ENCODE measurements at places on chromosomes 2 and 18.

GRCh38 chr2:64793701-64794100 lies 140.0 kb upstream of the SERTAD2 start:
- no peak for DNase-seq

- no peak for DNase-seq
Observed at GRCh38 chr2:229673676-229674075, 40.7 kb downstream of the DNER start.

- no peak for DNase-seq
Observed at GRCh38 chr2:767440-767839, 90.2 kb upstream of the TMEM18 start.

DNA sequence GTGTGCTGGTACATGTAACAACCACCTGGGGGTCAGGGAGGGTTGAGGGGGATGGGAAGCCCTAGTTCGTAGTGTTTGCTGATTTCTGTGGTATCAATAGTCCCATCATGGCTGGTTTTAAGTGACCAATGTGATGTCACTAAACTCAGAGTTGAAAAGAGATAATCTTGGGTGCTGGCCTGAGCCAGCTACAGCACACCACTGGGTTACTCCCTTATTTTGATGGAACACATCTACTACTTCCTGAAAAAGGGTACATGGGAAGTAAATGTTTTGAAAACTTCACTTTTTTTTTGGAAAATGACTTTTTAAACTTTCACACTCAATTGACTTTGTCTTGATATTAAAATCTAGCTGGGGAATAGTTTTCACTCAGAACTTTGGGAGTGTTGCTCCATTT lies 87.0 kb upstream of the CXCR4 start:
- DNase-seq, result no peak

DNA sequence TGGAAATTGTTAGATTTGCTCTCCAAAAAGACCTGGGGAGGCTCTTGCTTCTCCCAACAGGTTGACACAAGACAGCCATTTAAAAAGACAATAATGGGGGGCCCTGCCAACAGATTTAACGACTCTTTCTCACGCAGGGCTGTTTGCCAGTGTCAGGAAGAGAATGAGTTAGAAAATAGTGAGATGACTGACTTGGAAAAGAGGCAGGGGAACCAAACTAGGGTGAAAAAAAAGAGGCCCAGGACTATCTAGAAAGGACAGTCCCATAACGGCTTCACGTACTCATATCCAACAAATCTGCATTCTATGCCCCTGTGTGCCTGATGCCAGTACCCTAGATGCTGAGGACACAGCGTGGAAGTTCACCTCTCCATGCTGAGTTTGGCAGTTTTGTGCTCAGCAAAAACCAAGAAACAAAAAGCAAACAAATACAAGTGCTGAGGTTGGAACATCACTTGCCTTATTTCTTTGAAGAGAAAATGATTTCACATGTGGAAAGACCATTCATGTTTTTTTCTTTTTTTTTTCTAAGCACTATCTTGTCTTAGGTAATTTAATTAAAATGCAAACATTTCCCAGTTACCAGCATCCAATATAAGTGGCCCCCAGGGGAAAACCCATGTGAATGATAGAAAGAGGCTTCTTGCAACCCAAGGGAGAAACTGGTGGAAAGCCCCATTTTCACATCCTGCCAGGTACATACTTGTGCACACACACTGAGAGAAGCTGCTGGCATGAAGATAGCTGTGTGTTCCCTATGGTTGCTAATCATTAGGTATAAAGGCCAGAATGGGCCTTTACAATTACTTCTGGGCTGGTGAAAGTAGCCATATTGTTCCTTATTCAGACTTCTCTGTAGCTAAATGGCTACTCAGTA lies 10.6 kb upstream of the WIPF1 start:
- DNase-seq, result no peak

All from skeletal muscle cell (primary cell).